ENCODE measurements at places on chromosomes 6 and 20.

GRCh38 chr20:35306931-35307517, 14.8 kb upstream of the FAM83C start:
- peak overlapping the region; percentile 99 for H3K27ac ChIP-seq
- no peaks in the 10 kb centered on the region for H3K27me3 ChIP-seq
- H3K4me1 ChIP-seq: peaks cover 87% of the 10 kb centered on the region
- no peaks in the 10 kb centered on the region for H3K36me3 ChIP-seq
- H3K4me3 ChIP-seq: no peak overlapping the region

DNA sequence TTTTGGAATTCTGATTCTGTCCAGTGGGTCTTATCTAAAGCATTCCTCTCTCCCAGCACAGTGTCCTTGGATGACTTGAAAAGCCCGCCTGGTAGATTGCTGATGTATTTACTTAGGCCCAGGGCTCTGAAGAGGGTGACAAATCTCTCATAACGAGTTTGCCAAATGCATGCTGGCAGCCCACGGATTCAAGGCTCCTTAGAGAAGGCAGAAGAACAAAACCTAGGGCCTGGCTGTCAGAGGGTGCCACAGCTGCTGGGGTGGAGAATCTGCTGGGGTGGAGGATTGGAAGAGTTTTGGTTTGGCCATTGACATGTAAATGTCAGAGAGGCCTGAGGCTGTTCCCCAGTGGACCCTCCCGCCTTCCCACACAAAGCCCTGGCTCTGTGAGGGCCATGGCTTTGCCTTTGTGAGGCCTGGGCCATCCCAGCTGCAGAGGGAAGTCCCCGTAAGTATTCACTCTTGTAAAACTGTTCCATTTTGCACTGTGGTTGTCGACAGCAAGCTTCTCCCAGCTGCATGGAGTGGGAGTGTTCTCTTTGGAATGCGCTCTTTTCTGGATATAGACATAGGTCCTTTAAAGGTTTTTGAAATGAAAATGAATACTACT, 50.3 kb downstream of the ANKRD6 start:
- H3K36me3 ChIP-seq: no peaks in the 10 kb centered on the region
- peaks cover 25% of the 10 kb centered on the region for H3K4me1 ChIP-seq
- H3K4me3 ChIP-seq: no peak overlapping the region
- no peak for DNase-seq
- H3K27ac ChIP-seq: peak overlapping the region; percentile 9
- H3K27me3 ChIP-seq: no peaks in the 10 kb centered on the region

GRCh38 chr6:110828396-110828795, 13.1 kb upstream of the CDK19 start:
- H3K27me3 ChIP-seq: no peaks in the 10 kb centered on the region
- H3K36me3 ChIP-seq: peaks cover 2% of the 10 kb centered on the region
- no peaks in the 10 kb centered on the region for H3K4me1 ChIP-seq
- no peak overlapping the region for H3K4me3 ChIP-seq

- H3K27ac ChIP-seq: peak overlapping the region; percentile 90
- no peaks in the 10 kb centered on the region for H3K27me3 ChIP-seq
- H3K36me3 ChIP-seq: no peaks in the 10 kb centered on the region
Observed at GRCh38 chr6:26251354-26252076, 113.5 kb upstream of the BTN3A2 start.

DNA sequence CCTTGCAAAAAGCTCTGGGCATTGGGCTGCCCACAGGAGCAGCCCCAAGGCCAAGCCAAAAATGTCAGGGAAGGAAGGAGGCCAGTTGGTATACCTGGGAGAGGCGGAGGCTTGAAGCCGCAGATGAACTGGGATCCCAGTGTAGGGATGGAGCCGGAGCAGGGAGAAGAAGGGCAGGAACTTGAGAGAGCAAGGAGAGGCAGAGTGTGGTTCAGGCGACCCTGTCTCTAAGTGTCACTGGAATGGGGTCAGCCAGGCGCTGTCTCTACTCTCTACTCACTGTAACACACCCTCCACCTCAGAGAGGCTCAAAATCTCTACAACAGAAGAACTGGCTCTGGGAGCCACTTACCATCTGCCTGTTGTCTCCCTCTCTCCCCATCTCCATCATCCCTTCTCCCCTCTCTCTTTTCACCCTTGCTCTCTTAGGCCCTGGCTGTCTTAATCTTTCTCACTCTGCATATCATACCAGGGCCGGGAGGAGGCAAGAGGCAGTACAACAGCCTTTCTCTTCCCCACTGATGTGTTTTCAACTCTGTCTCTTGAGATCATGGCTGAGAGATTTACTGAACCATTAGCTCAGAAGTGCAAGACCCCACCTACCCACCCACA, 93.3 kb downstream of the CRYBG1 start:
- DNase-seq: no peak
- H3K27me3 ChIP-seq: peaks cover 43% of the 10 kb centered on the region
- no peak overlapping the region for H3K27ac ChIP-seq
- no peaks in the 10 kb centered on the region for H3K36me3 ChIP-seq

DNA sequence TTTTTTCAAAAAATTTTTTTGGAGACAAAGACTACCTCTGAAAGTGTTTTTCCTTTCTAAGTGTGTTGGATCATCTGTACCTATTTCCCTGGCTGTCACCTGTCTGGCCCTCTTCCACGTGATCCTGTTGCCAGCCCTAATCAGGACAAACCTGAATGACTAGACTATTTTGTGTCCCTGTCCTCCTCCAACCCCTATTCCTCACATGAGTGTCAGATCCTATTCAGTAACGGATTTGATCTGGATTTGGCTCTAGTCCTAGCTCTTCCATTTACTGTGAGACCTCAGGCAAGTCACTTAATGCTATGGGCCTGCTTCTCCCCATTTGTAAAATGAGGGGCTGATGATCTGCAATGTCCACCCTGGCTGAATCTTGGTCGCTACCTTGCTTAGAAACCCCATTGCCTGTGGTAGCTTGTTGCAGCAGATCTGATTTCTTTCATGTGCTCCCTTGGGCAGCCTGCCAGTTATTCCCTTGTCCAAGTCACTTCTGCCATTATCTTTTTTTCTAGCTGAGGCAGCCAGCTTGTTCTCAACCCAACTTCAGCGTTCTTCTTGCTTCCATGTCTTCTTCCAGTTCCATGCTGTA, 4.8 kb downstream of the PHF20 start:
- H3K27ac ChIP-seq: no peak overlapping the region
- H3K27me3 ChIP-seq: no peaks in the 10 kb centered on the region
- peaks cover 41% of the 10 kb centered on the region for H3K4me1 ChIP-seq

DNA sequence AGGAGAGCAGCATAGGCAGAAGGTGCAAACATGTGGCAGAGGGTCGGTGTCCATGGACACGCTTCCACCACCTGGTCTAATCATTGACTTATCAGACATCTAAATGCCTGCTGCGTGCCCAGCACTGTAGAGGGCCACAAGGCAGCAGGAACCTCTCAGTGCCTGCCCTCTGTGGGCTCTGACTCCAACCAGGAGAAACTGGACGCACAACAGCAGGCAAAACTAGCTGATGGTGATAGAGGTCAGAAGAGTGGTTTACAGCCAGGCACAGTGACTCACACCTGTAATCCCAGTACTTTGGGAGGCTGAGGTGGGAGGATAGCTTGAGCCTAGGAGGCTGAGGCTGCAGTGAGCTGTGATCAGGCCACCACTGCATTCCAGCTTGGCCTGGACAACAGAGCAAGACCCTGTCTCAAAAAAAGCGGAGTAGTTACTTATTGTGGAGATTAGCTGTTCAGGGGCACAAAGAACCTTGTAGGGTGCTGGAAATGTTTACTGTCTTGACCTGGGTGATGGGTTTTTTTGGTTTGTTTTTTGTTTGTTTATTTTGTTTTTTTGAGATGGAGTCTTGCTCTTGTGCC, 46.5 kb downstream of the PPARD start:
- peaks cover 11% of the 10 kb centered on the region for H3K4me1 ChIP-seq
- no peak for DNase-seq
- H3K27me3 ChIP-seq: no peaks in the 10 kb centered on the region
- peaks cover 3% of the 10 kb centered on the region for H3K36me3 ChIP-seq
- H3K4me3 ChIP-seq: no peak overlapping the region

DNA sequence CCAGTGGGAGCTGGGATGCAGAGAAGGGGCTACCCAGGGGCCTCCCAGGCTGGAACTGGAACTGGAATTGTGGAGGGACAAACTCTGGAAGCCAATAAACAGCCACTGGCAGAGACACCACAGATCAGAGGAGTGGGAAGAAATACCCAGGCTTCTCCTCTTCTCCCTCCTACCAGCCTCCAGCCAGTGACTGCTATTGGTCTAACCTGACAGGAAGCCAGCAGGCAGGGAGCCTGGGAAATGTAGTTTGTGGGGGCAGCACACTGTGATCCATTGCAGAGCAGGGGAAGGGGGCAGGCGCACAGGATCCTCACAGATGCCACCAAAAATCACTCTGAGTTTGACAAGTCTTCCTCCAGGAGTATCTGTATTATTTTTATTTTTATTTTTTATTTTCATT, 12.1 kb upstream of the MLN start:
- DNase-seq: no peak
- H3K27me3 ChIP-seq: peaks cover 47% of the 10 kb centered on the region
- peaks cover 4% of the 10 kb centered on the region for H3K4me1 ChIP-seq
- H3K4me3 ChIP-seq: no peak overlapping the region
- H3K27ac ChIP-seq: no peak overlapping the region

DNA sequence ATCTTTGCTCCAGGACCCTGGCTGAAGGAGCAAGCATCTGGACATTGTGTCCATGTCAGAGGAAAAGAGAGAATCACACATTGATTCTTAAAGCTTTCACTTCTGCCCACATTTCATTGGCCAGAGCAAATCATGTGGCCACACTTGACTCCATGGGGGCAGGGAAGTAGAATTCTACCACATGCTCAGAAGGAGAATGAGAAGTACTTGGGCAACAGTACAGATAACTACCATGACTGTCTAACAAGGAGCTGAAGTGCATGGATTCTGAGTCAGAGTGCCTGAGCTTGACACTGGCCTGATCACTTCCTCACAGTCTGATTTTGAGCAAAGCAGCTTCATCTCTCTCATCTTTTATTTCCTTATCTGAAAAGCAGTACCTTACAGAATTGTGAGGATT, 38.6 kb downstream of the GHRH start:
- H3K4me1 ChIP-seq: no peaks in the 10 kb centered on the region
- no peak for DNase-seq
- no peaks in the 10 kb centered on the region for H3K27me3 ChIP-seq
- H3K4me3 ChIP-seq: no peak overlapping the region

- no peak overlapping the region for H3K4me3 ChIP-seq
- H3K36me3 ChIP-seq: no peaks in the 10 kb centered on the region
- no peak overlapping the region for H3K27ac ChIP-seq
- DNase-seq: no peak
Observed at GRCh38 chr6:158865769-158866168, 46.6 kb upstream of the EZR start.

- peaks cover 81% of the 10 kb centered on the region for H3K4me1 ChIP-seq
- no peak for DNase-seq
- no peak overlapping the region for H3K4me3 ChIP-seq
Observed at GRCh38 chr6:30749554-30750378, 5.4 kb upstream of the IER3 start.

DNA sequence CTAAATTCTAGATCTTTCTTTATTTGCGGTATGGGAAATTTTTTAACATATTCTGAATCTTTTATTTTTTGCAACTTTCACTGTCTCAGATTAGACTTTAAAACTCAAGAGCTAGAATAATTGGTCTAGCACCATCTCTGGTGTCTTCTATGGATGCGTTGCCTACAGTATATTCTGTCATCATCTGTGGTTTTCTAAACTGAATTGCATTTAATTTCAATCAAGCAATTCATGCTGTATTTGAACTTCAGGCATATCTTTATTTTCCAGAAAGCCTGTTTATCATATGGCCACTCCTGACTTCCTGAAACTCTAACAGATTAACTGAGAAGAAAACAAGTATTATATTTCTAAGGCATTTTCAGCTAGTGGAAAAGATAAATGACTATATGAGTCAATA, 281.6 kb downstream of the PLCB1 start:
- no peaks in the 10 kb centered on the region for H3K27me3 ChIP-seq
- H3K27ac ChIP-seq: no peak overlapping the region
- peaks cover 14% of the 10 kb centered on the region for H3K4me1 ChIP-seq
- no peak for DNase-seq
- H3K4me3 ChIP-seq: no peak overlapping the region

- no peak overlapping the region for H3K4me3 ChIP-seq
- H3K27me3 ChIP-seq: no peaks in the 10 kb centered on the region
- H3K4me1 ChIP-seq: peaks cover 16% of the 10 kb centered on the region
- H3K27ac ChIP-seq: no peak overlapping the region
Observed at GRCh38 chr6:16690608-16691142, 70.6 kb downstream of the ATXN1 start.

- H3K27ac ChIP-seq: no peak overlapping the region
- H3K36me3 ChIP-seq: peaks cover 9% of the 10 kb centered on the region
- no peaks in the 10 kb centered on the region for H3K4me1 ChIP-seq
- H3K27me3 ChIP-seq: no peaks in the 10 kb centered on the region
- no peak for DNase-seq
Observed at GRCh38 chr6:81969814-81970213, 217.3 kb upstream of the TENT5A start.

GRCh38 chr20:25408170-25408547, 686 bp downstream of the GINS1 start:
- H3K4me1 ChIP-seq: peaks cover 19% of the 10 kb centered on the region
- no peak for DNase-seq
- H3K36me3 ChIP-seq: no peaks in the 10 kb centered on the region
- no peaks in the 10 kb centered on the region for H3K27me3 ChIP-seq
- H3K27ac ChIP-seq: peak overlapping the region; percentile 83

GRCh38 chr20:671252-672030, 4.2 kb downstream of the SCRT2 start:
- no peak overlapping the region for H3K4me3 ChIP-seq
- H3K4me1 ChIP-seq: peaks cover 7% of the 10 kb centered on the region
- DNase-seq: no peak
- H3K36me3 ChIP-seq: no peaks in the 10 kb centered on the region

GRCh38 chr6:84346372-84346771, 118.9 kb upstream of the CEP162 start:
- no peak overlapping the region for H3K4me3 ChIP-seq
- H3K27me3 ChIP-seq: peaks cover 39% of the 10 kb centered on the region
- no peaks in the 10 kb centered on the region for H3K4me1 ChIP-seq
- no peaks in the 10 kb centered on the region for H3K36me3 ChIP-seq
- no peak for DNase-seq

DNA sequence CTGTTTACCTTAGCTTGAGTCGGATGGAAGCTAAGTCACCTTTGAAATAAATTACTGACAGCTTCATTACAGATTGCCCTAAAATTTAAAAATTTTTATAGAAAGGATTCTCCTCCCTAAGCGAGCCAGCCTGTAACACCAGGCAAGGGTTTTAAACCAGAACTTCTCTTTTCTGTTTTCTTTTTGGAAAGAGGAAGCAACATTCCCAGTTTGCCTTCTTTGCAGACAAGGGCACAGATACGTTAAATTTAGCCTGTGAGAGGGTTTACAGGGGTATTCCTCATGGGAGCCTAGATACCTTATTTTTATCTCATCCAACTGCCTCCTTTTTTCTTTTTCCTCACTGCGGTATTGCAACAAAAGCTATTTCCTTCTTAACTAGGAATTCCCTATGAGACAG, 45.0 kb downstream of the GNAS start:
- peak overlapping the region; percentile 11 for H3K27ac ChIP-seq
- no peaks in the 10 kb centered on the region for H3K27me3 ChIP-seq
- DNase-seq: no peak
- peaks cover 65% of the 10 kb centered on the region for H3K4me1 ChIP-seq
- no peak overlapping the region for H3K4me3 ChIP-seq
